ENCODE measurements at places on chromosomes 2 and 18. TPM values are rescaled to one million over a fixed set of nuclear protein-coding genes. Genes with fewer than 3 reads are reported as not detected.

DNA sequence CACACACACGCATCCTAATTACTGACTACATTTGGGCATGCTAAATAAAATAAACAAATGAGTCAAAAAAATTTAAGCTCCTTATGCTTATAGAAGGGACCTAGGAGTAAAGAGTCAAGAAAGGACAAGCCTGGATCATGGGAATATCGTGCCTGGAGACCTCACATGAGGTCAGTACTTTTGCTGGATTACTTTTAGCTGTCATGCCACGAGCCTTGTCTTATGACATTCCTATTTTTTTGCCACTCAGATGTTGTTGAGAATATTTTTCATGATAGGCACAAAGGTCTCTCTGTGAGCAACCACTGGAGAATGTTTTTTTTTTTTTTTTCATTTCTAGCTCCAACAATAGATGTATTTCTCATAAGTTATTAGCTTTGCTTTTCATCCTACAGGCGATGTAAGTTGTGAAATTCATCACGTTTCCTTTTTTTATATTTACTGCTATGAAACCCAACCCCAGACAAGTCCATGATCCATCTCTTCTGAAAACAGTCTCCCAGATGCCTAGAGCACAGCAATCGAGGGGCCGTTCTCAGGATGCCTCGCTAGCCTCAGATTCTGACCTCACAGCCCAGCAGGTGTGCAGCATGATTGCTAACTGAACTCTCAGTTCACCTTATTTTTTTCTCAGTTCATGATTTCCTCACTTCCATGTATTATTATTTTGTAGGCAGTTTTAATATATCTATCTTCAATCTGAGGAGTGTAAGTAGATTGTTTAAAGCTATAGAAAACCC lies 464.5 kb downstream of the IRS1 start:
- DNase-seq: no peak

- DNase-seq: no peak
Observed at GRCh38 chr2:35821675-35822074, 533.9 kb upstream of the CRIM1 start.

DNA sequence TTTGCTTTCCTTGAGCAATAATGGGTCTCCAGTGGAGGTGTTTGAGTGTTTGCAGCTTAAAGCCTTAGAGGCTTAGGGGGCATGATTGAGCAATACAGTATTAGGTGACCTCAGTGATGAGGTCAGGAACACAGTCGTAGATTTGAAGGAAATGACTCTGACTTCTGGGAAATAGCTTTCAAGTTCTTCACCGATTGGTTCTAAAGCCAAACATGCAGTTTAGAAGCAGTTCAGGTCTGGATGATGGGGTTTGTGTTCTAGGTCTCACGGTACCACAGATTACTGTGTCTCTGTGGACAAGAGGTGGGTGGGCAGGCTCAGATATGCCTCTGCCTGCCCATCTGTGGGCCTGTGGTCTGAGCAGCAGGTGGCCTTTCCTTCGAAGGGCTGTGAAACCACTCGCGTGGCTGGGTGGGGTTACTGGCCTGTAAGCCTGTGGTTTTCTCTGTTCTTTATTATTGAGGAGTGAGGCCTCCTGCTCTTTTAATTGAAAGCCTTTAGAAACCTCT lies 7.8 kb downstream of the MTHFD2 start:
- DNase-seq: no peak

GRCh38 chr2:241493092-241493491 lies 15.3 kb downstream of the STK25 start:
- no peak for DNase-seq

GRCh38 chr18:36365836-36366775 lies 68.6 kb downstream of the FHOD3 start:
- no peak for DNase-seq

- DNase-seq: no peak
Observed at GRCh38 chr2:28463211-28463816, 32.5 kb upstream of the PLB1 start.

- DNase-seq: no peak
Observed at GRCh38 chr18:23810396-23810795, 121.1 kb downstream of the LAMA3 start.

GRCh38 chr2:219133976-219134375 lies 26.6 kb downstream of the NHEJ1 start:
- DNase-seq: no peak

DNA sequence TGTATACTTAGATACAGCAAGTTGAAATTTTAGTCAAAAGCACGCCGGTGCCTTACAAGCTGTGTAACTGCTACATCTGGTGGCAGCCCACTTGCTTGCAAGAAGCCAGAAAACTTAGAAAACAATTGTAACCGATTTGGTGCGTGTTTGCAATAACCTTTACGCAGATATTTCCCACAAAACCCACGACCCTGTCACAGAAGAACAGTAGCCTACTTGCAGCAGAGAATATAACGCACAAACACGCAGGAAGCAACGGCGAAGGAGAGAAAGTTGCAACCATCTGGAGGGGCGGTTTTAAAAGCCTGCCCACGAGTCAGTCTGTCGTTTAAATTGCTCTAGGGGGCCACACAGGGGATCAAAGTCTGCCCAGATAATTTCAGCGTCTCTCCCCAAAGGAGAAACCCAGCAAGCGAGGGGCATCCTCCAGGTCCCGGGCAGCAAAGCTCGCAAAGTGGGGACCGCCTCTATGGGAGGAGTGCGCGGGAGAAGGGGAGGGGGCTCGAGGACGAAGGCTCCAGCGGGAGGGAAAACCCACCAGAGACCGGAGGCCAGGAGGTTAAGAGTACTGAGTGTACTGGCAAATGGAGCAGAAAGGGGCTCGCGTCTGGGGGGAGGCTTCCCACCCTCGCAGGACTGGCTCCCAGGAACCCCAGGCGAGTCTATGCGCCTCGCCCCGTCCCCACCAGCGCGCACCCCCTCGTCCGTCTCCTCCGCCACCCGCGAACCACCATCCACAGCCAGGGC lies 1.1 kb downstream of the TLK1 start:
- DNase-seq: peak; percentile 55

DNA sequence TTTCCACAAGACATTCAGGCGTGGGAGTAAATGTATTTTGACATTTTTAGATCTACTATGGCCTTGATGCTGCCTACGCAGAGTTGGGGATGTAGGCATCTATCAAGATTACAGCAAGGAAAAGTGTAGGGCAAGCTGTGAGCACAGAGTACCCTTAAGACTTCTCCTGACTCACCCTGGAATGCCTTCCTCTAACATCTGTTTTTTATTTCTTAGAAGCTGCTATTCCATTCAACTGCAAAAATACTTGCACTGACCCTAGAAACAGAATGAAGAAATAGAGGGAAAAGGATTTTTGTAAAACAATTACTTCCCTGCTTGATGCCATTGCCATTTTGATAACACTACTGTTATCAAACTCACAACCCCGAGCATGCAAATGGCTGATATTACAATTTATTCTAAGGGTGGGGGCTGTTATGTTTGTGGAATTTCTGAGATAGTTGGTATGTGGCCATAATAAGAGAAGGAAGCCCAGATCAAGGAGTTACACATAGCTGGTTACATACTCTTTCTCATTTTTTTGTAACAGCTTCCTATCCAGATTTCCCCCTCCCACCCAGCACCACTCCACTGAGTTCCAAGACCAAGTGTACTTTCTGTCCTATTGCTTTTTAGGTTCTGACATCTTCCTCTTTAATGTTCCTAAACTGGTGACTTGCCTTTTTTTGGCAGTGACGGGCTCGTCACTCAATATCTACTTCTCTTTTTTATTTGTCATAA lies 6.0 kb upstream of the ROCK1 start:
- DNase-seq: no peak

- DNase-seq: no peak
Observed at GRCh38 chr2:88201811-88202169, 31.6 kb downstream of the THNSL2 start.

GRCh38 chr2:26712486-26713465 lies 20.3 kb downstream of the KCNK3 start:
- no peak for DNase-seq

GRCh38 chr2:237403024-237403882 lies 10.7 kb downstream of the COL6A3 start:
- DNase-seq: no peak

DNA sequence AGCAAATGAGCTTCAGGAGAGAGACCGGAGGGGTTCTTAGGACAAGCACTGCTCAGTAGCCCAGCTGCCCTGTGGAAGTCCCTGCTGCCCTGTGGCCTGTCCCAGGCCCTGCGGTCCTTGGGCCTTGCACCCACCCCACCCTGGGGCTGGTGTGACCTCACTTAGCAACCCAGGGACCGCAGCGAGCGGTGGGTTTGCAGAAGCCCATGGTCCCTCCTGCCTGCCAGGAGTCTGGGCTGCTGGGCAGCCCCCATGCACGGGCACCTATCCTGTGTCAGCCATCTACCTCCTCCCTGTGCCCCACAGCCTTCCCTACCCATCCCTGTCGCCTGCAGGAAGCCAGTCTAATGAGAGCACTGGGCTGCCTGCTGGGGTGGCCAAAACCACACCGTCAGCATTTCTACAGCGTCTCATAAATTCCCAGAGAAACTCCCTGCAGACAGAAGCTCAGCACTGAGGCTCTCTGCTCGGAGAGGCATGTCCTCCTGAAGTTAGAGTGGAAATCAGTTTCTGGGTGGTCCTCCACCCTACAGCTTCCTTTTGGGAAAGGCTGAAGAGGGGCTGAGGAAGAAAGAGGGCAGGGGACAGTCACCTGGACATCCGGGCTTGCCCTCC lies 231.1 kb upstream of the HS6ST1 start:
- peak; percentile 54 for DNase-seq

GRCh38 chr2:152541712-152542111 lies 175.5 kb downstream of the PRPF40A start:
- DNase-seq: no peak

- no peak for DNase-seq
Observed at GRCh38 chr18:79540904-79541282, 138.7 kb upstream of the CTDP1 start.

GRCh38 chr2:113061896-113062770 lies 3.1 kb downstream of the IL36RN start:
- no peak for DNase-seq

DNA sequence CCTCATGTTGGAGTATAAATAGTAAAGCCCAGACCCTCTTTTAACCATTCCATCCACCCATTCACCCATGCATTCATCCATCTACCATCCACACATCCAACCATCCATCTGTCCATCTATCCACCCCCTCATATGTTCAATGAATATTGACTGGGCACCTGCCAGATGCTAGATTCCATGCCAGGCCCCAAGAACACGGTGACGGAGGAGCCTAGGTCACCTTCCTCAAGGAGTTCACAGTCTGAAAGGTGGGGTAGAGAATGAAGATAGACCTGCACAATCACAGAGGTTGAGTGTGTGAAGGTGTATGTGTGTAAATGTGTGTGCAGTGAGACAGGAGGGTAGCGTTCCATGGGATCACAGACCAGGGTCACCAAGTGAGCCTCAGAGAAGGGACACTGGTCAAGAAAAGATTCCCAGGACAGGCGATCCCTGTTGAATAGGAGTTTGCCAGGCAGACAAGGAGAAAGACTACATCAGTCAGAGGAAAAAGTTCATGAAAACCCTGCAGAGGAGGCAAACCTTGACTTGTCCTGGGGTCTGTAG lies 287.2 kb downstream of the CYP26B1 start:
- no peak for DNase-seq

GRCh38 chr2:155690785-155691184 lies 641.7 kb downstream of the NR4A2 start:
- DNase-seq: no peak

DNA sequence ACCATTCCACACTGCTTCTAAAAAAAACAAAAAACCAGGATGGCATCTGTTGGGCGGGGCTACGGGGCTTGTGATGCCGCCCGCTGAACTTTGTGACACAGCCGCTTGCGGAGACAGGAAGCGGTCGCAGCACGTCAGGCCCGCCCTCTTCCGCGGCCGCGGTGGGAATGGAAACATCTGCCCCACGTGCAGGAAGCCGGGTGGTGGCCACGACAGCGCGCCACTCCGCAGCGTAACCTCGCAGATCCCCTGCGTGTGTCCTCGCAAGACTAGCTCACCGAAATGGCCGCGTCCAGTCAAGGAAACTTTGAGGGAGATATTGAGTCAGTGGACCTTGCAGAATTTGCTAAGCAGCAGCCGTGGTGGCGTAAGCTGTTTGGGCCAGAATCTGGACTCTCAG lies 168.5 kb downstream of the SUCLG1 start:
- no peak for DNase-seq

- no peak for DNase-seq
Observed at GRCh38 chr2:85016446-85016845, 45.5 kb downstream of the KCMF1 start.

DNA sequence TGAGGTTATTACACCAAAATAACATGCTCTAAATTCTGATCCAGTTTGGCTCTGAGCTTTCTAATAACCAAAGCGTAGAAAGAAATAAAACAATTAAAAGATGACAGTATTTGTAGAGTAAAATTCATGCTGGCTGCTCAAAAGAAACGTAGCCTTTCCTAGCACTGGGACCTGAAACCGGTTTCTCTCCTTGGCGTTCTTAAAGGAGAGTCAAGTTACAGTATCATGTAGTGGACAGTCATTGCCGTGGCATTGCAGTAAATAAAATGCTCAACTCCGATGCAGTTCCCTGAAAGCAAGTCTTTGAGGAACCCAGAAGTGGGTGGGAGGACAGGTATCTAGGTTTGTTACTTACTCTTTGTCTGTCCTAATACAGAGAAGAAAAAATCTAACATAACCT lies 52.7 kb upstream of the ITM2C start:
- DNase-seq: peak; percentile 20

DNA sequence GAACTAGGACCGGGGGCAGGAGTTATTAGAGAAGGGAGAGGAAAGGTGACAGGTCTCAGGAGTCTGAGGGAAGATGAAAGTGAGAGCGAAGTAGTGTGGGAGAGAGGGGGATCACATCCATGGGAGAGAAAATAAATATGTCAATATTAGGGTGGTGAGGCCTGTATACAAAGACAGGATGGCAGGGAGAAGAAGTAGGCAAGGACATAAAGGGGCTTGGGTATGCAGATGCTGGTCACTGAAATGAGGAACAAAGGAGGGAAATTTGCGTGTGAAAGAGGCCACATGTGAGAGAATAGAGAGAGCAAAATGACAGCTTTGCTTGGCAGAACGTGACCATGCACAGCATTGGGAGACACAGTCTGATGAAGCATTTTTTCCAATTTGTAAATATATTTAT lies 13.6 kb downstream of the METAP1D start:
- no peak for DNase-seq

GRCh38 chr2:28670856-28671255 lies 80.8 kb upstream of the PPP1CB start:
- DNase-seq: no peak

GRCh38 chr2:19776941-19777514 lies 124.8 kb downstream of the TTC32 start:
- DNase-seq: no peak

GRCh38 chr2:84641021-84641420 lies 124.7 kb downstream of the DNAH6 start:
- DNase-seq: no peak

GRCh38 chr2:123438675-123439074 lies 586.4 kb upstream of the CNTNAP5 start:
- no peak for DNase-seq

GRCh38 chr2:121815216-121815615 lies 59.8 kb downstream of the TSN start:
- no peak for DNase-seq

GRCh38 chr2:217910875-217911212 lies 92.0 kb downstream of the TNS1 start:
- DNase-seq: no peak

Gene CDH7
- 16.8 TPM for polyA plus RNA-seq

Gene SLC5A7
- 0.43 TPM for polyA plus RNA-seq

Gene ANKRD62
- 0.07 TPM for polyA plus RNA-seq

Gene UGT1A4
- not detected for polyA plus RNA-seq

Gene NEU2
- not detected for polyA plus RNA-seq

Gene PLCD4
- polyA plus RNA-seq: 9.6 TPM

Gene APCDD1
- polyA plus RNA-seq: 132 TPM

Gene CD207
- not detected for polyA plus RNA-seq

Gene CRACDL
- 3.0 TPM for polyA plus RNA-seq

Gene MRPL53
- 52.0 TPM for polyA plus RNA-seq

All from renal pelvis (tissue), 12 donors.